ENCODE measurements at places on chromosomes 7 and 10.

GRCh38 chr10:12796401-12797160, 204.9 kb downstream of the CCDC3 start:
- DNase-seq, result no peak

DNA sequence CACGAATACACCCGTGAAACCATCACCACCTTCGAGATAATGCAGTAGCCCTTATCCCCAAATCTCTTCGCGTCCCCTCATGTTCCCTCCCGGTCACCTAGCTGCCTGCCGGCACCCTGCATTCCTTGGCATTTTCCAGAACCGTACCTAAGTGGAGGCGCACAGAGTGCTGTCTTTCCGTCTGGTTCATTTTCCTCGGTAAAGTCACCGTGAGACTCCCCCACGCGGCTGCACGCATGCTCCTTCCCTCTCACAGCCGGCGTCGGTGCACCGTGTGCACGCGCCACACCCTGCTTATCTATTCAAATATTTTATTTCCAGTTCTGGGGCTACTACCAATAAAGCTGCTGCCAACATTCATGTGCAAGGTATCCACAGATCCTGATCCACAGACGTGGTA, 65.5 kb upstream of the NKX6-2 start:
- DNase-seq, result no peak

DNA sequence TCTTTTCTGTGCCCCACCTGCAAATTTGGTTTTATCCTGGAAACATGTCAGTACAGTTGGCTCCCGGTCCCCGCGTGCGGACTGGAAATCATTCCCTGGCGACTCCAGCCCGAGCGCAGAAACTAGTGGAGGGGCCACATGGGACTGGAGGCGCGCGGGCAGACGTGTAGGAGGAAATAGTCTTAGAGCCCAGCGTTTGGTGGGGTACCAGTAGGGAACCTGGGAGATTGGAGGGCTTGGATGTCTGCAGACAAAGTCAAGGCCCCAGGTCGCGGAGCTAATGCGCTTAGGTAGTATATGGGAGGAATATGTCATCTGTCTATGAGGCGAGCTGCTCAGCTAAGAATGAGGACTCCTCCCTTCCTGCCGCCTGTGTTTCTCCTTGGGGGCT, 1.3 kb downstream of the GALNT17 start:
- no peak for DNase-seq

DNA sequence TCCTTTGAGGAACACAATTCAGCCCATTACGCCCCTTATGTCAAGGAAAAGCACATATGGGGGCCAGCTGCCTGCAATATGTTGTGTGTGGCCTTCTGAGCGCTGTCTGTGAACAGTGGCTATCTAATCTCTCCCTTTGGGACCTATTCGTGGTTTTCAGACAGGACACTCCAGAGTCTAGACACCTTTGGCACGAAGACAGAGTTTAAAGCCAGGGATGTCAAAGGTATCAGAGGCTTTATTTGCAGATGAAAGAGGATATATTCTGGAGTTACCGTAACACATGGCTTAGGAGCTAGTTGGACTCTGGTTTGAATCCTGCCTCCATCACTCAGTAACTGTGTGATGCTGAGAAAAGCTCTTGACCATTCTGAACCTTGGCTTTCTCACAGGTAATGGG, 14.8 kb upstream of the EEPD1 start:
- no peak for DNase-seq

DNA sequence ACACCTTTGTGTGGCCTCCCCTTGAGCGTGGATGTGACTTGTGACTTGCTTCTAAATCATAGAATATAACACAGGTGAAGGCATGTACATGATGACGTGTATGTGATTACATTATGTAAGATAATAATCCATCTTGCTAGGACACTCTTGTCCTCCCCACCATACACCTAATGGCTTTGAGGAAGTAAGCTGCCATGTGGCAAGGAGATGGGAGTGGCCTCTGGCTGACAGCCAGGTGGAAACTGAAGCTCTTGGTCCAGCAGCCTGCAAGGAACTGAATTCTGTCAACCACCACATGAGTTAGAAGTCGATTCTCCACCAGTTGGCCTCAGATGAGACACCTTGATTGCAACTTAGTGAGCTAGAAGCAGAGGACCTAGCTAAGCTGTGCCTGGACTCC, 67.4 kb upstream of the ELN start:
- DNase-seq, result peak; percentile 54

GRCh38 chr7:140417456-140418155, 13.7 kb downstream of the RAB19 start:
- DNase-seq, result no peak

GRCh38 chr7:46763344-46763743, 818.6 kb downstream of the TNS3 start:
- DNase-seq, result no peak

- DNase-seq, result no peak
Observed at GRCh38 chr7:30199271-30199670, 64.5 kb downstream of the MTURN start.

DNA sequence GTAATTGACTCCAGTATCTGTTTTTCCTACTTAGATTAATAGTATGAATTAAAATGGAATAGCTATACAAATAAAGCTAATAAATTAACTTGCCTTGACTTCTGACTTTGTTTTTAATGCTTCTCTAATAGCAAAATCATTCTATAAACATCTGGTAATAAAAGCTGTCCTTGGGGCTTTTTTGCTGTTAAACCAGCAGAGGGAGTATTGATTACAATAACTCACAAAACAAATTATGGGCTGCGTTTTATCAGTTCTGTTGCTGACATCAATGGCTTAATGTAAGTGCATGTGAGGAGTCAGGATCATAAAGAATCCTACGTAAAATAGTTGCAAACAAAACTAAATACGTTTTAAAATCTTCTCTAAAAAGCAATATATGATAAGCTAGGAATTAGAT, 667.8 kb downstream of the PCDH15 start:
- DNase-seq, result no peak

DNA sequence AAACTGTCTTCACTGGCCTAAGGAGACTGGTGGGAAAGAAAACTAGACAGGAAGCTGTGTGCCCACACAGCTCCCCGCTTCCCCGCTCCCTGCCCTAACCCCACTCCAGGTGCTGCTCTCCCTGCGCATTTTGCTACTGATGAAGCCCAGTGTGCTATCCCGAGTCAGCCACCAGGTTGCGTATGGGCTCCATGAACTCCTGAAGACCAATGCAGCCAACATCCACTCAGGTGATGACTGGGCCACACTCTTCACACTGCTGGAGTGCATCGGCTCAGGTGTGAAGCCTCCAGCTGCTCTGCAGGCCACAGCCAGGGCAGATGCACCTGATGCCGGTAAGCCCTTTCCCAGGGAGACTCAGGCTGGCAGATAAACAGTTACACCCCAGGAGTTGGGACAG, 20.3 kb upstream of the NFKB2 start:
- DNase-seq, result no peak

DNA sequence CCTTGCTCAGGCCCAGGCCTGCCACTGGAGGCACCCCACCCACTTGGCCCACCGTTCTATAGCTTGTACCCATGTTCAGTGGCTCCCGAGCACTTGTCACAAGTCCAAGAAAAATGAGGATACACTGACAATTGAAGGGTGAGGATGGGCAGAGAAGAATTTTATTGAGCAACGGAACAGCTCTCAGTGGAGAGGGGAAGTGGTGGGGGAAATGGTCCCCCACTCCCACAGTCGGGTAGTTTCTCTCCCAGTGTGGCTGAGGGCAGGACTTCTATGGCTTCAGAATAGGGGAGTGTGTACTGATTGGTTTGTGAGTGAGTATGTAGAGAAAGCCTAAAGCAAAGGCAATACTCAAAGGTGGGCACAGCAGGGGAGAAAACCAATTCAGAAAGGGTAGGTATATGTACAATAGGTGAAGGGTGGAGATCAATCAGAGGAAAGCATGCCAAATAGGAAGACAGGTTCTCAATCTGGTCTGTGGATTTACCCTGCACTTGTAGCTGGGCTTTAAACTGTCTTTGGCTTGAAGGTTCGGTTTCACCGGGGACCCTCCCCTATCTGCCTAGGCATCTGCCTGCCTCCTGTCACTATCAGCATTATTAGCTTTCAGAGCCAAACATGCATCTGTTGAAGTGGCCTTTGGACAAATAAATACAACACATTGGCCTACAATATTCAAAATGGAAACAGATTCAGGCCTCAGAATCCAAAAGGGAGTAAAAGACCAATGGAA, 8.9 kb upstream of the TSPAN13 start:
- DNase-seq, result no peak

DNA sequence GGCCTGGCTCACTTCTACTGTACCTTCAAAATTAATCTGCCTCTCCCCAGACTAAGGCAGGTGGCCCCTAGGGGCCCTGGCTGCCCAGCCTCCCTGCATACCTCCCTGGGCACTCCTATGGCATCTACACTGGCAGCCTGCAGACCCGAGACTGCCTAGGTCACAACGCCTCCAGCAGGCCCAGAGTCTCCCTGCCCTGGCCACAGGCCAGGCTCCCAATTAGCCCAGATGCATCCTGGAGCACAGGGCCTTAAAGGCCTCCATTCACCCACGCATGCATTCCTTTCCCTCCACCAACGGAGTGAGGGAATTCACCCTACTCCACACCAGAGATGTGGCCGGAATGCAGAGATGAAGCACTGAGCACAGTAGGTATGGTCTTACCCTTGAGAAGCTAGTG, 1.9 kb downstream of the CHAT start:
- DNase-seq, result no peak

- peak; percentile 12 for DNase-seq
Observed at GRCh38 chr10:74314166-74314565, 163.1 kb downstream of the ADK start.

GRCh38 chr7:33702514-33703054, 202.8 kb upstream of the BMPER start:
- no peak for DNase-seq

Data from small intestine (tissue), 16 donors.